Pancreas (tissue), 10 donors: ENCODE measurements at places on chromosomes 7 and 10. TPM values are rescaled to one million over a fixed set of nuclear protein-coding genes. Genes with fewer than 3 reads are reported as not detected.

RSPH10B2 gene
- 0.06 TPM for total RNA-seq

GRCh38 chr10:96493871-96494525 is 19.7 kb downstream of the TLL2 start:
- no peak for DNase-seq
- no peaks in the 10 kb centered on the region for H3K36me3 ChIP-seq
- H3K4me1 ChIP-seq, result no peaks in the 10 kb centered on the region
- no peaks in the 10 kb centered on the region for H3K27me3 ChIP-seq
- no peak overlapping the region for H3K27ac ChIP-seq

GRCh38 chr7:5629941-5630340 is 151.5 kb downstream of the RNF216 start:
- H3K4me3 ChIP-seq, result no peak overlapping the region
- H3K27me3 ChIP-seq, result no peaks in the 10 kb centered on the region
- H3K4me1 ChIP-seq, result peaks cover 6% of the 10 kb centered on the region
- H3K27ac ChIP-seq, result no peak overlapping the region
- peaks cover under 1% of the 10 kb centered on the region for H3K36me3 ChIP-seq
- no peak for DNase-seq

GRCh38 chr7:66642186-66642585 is 13.5 kb downstream of the KCTD7 start:
- no peak overlapping the region for H3K4me3 ChIP-seq
- no peak overlapping the region for H3K27ac ChIP-seq
- H3K4me1 ChIP-seq, result no peaks in the 10 kb centered on the region
- peaks cover 9% of the 10 kb centered on the region for H3K36me3 ChIP-seq
- H3K27me3 ChIP-seq, result no peaks in the 10 kb centered on the region

GIMAP4 gene
- 3.9 TPM for total RNA-seq

GRCh38 chr10:75402486-75403143 is 1.1 kb upstream of the ZNF503 start:
- peak overlapping the region; percentile 99 for H3K27ac ChIP-seq
- DNase-seq, result peak; percentile 57

DNA sequence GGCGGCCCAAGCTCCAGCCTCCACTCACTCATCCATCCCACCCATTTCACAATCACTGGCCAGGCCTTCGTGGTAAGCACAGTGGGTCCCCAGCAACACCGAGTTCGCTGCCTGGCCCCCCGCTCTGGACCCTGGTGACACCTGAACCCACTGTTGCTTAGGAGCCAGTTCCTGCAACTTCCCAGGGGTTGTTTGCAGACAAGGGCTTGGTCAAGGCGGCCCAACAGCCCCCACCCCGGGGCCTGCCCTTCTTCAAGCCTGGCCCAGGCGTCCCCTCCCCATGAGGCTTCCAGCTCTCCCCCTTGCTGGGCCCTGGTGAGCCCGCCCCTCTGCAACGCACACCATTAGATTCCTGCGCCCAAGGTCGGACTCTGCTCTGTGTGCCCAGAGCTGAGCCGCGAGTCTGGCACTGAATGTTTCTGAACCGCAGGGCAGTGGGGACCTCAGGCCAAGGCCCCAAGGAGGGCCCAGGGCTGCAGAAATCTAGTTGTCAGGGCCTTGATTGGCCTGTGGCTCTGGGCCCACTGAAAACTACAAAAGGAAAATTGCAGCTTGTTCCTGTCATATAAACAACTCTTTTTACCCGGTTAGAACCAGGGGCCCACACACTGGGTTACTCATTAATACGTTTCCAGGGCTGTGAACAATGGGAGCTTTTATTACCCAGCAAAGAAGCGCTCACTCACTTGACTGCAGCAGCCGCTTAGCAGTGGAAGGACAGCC is 2.1 kb upstream of the COX19 start:
- H3K36me3 ChIP-seq, result no peaks in the 10 kb centered on the region
- H3K27me3 ChIP-seq, result no peaks in the 10 kb centered on the region
- peaks cover 43% of the 10 kb centered on the region for H3K4me1 ChIP-seq
- H3K27ac ChIP-seq, result peak overlapping the region; percentile 98

IDI2 gene
- total RNA-seq, result not detected

DNA sequence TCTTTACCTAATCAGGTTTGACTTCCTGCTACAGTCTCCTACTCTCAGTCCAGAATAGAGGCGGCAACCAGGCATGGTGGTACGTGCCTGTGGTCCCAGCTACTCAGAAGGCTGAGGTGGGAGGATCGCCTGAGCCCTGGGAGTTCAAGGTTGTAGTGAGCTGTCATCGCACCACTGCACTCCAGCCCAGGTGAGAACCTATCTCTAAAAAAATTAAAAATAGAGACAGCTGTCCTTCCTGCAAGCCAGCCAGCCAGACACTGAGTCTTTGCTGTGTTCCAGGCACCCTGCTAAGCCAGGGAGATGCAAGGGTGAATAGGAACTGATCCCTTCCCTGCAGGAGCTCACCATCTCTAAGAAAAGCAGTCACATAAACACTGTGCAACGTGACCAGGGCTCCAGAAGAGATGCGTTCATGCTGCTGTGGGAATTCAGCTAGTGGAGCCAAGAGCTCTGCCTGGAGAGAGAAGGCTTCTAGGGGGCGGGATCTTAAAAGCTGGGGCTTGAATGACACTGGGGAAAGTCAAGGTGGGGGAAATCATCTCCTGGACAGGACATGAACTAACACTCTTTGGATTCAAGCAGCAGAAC is 22.1 kb upstream of the SLIT1 start:
- H3K4me1 ChIP-seq, result no peaks in the 10 kb centered on the region
- no peak overlapping the region for H3K27ac ChIP-seq
- H3K27me3 ChIP-seq, result no peaks in the 10 kb centered on the region
- DNase-seq, result no peak
- H3K36me3 ChIP-seq, result no peaks in the 10 kb centered on the region
- no peak overlapping the region for H3K4me3 ChIP-seq

GDF2 gene
- not detected for total RNA-seq

MRLN gene
- total RNA-seq, result 2.1 TPM

GPR37 gene
- total RNA-seq, result 3.2 TPM

DNA sequence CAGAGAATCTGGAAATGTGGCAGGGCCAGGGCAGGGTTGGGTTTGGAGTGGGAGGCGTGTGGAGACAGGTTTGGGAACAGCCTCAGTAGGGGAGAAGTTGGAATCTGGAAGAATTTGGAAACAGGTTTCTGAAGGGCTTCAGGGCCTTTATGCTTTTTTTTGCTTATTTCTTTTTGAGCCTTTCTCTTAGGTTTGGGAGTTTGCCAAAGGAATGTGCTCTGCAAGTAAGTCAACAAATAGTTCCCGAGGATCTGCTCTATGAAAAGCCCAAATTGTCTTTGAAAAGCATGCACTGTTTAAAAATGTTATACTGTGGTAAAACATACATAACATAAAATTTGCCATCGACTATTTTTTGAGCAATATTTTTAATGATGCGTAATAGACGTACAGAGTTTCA is 86.7 kb upstream of the ADRB1 start:
- H3K27me3 ChIP-seq, result no peaks in the 10 kb centered on the region
- DNase-seq, result no peak
- H3K4me3 ChIP-seq, result no peak overlapping the region
- H3K27ac ChIP-seq, result peak overlapping the region; percentile 44
- H3K4me1 ChIP-seq, result no peaks in the 10 kb centered on the region
